ENCODE measurements at places on chromosomes 7 and 10. TPM values are rescaled to one million over a fixed set of nuclear protein-coding genes. Genes with fewer than 3 reads are reported as not detected.

- H3K27me3 ChIP-seq: no peaks in the 10 kb centered on the region
- H3K4me3 ChIP-seq: no peak overlapping the region
These were observed 177.6 kb downstream of the VTI1A start for GRCh38 chr10:112624546-112625048.

HOXA10 gene
- not detected for total RNA-seq

DNA sequence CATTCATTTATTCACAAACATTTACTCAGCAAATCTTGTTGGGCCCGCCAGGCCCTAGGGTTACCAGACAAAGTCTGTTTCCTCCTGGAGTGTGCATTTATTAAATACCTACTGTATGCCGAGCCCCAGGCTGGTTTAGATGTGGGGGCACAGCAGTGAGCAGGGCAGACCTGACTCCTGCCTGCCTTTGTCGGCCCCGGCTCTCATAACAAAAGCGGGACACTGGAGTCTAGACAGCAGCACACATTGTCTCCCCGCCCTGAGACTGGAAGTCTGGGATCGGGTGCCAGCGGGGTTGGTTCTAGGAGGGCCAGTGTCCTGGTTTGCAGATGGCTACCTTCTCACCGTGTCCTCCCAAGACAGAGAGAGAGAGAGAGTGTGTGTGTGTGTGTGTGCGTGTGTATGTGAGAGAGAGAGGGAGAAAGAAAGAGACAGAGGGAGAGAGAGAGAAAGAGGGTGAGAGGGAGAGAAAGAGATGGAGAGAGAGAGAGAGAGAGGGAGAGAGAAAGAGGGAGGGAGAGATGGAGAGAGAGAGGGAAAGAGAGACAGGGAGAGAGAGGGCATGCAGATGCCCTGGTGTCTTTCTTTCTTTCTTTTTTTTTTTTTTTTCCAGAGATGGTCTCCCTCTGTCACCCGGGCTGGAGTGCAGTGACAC lies 25.9 kb downstream of the ELFN1 start:
- no peak overlapping the region for H3K27ac ChIP-seq
- no peaks in the 10 kb centered on the region for H3K36me3 ChIP-seq
- H3K27me3 ChIP-seq: no peaks in the 10 kb centered on the region
- H3K4me1 ChIP-seq: no peaks in the 10 kb centered on the region

NAT16 gene
- total RNA-seq: not detected

- H3K27ac ChIP-seq: no peak overlapping the region
- peak; percentile 30 for DNase-seq
- H3K36me3 ChIP-seq: no peaks in the 10 kb centered on the region
- no peaks in the 10 kb centered on the region for H3K4me1 ChIP-seq
- no peak overlapping the region for H3K4me3 ChIP-seq
- no peaks in the 10 kb centered on the region for H3K27me3 ChIP-seq
These were observed 58.4 kb downstream of the NEURL1 start for GRCh38 chr10:103551619-103552602.

- H3K27ac ChIP-seq: no peak overlapping the region
- no peak for DNase-seq
- no peaks in the 10 kb centered on the region for H3K36me3 ChIP-seq
- H3K4me3 ChIP-seq: no peak overlapping the region
- no peaks in the 10 kb centered on the region for H3K27me3 ChIP-seq
These were observed 986.6 kb downstream of the CNTNAP2 start for GRCh38 chr7:147103224-147103623.

ZNF365 gene
- total RNA-seq: not detected

DNA sequence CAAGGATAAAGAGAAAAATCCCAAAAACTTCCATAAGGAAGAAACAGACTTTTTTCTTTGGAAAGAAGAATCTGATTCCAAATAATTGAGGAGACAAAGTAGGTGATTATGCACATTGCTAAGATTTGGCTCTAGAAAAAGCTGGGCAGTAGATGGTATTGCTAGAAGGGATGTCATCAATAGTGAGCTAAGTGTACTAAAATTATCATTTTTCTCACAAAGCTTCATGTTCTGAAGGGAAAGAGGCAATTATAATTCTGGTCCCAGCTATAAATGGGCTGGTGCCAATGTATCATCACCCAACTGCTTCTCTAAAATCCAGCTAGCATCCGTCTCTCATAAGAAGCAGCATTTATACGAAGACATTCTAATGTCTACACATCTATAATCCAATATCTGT lies 23.9 kb downstream of the STEAP1 start:
- no peak for DNase-seq
- H3K4me3 ChIP-seq: no peak overlapping the region
- no peak overlapping the region for H3K27ac ChIP-seq
- no peaks in the 10 kb centered on the region for H3K36me3 ChIP-seq

- no peaks in the 10 kb centered on the region for H3K27me3 ChIP-seq
- DNase-seq: no peak
- H3K36me3 ChIP-seq: peaks cover 6% of the 10 kb centered on the region
- H3K27ac ChIP-seq: no peak overlapping the region
These were observed 270.4 kb downstream of the ZMYND11 start for GRCh38 chr10:405648-406047.

GRCh38 chr7:80047032-80047431 lies 87.6 kb upstream of the GNAI1 start:
- no peaks in the 10 kb centered on the region for H3K36me3 ChIP-seq
- H3K4me1 ChIP-seq: no peaks in the 10 kb centered on the region
- no peak overlapping the region for H3K27ac ChIP-seq

GRCh38 chr10:102009801-102010425 lies 46.1 kb downstream of the ARMH3 start:
- H3K27me3 ChIP-seq: no peaks in the 10 kb centered on the region
- H3K36me3 ChIP-seq: peaks cover 4% of the 10 kb centered on the region
- H3K27ac ChIP-seq: no peak overlapping the region
- H3K4me3 ChIP-seq: no peak overlapping the region

DNA sequence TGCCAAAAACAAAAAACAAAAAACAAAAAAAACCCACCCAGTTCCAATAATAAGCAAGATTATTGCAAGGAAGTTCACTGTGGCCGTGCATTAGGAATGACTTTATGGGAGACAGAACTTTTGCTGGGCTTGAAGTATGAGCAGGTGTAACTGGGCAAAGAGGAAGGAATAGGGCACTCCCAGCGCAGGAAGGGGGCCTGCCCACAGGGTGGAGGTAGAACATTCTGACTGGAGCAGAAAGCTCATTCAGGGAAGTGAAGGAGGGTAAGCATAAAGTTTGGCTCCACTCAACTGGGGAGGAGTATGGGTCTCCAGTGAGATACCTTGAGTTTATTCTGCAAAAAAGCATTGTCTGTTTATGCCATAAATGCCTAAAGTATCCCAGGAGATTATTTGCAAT lies 42.1 kb upstream of the WIPF3 start:
- no peak overlapping the region for H3K27ac ChIP-seq
- H3K36me3 ChIP-seq: no peaks in the 10 kb centered on the region
- H3K4me3 ChIP-seq: no peak overlapping the region
- no peaks in the 10 kb centered on the region for H3K27me3 ChIP-seq
- DNase-seq: no peak
- no peaks in the 10 kb centered on the region for H3K4me1 ChIP-seq

- no peaks in the 10 kb centered on the region for H3K4me1 ChIP-seq
- no peak for DNase-seq
- H3K4me3 ChIP-seq: no peak overlapping the region
- no peaks in the 10 kb centered on the region for H3K36me3 ChIP-seq
- no peaks in the 10 kb centered on the region for H3K27me3 ChIP-seq
These were observed 276.9 kb downstream of the CSTF2T start for GRCh38 chr10:51422311-51423120.

CLCN1 gene
- total RNA-seq: not detected

IDI1 gene
- 14.7 TPM for total RNA-seq

DNA sequence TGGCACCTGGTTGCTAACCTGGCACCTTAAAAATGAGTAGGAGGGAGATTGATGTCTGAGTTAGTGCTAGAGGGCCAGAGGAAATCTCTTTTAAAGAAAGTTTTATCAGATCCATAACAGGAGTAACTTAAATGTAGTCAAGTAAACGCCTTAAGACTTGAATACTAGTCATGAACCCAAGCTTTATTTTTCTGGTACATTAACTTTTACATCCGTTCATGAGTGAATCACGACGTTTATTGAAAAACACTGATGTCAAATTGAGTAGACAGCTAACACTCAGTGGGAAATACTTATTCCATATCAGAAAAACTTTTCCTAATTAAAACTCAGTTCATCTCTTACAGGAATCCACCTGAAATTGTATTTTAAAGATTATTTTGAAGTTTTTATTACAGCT lies 6.9 kb upstream of the LAMB1 start:
- no peak overlapping the region for H3K27ac ChIP-seq
- H3K27me3 ChIP-seq: no peaks in the 10 kb centered on the region
- H3K4me1 ChIP-seq: no peaks in the 10 kb centered on the region

- H3K36me3 ChIP-seq: no peaks in the 10 kb centered on the region
- no peaks in the 10 kb centered on the region for H3K27me3 ChIP-seq
- no peak overlapping the region for H3K27ac ChIP-seq
- no peak overlapping the region for H3K4me3 ChIP-seq
- DNase-seq: no peak
These were observed 40.5 kb upstream of the MTPAP start for GRCh38 chr10:30389543-30389942.

- H3K4me3 ChIP-seq: no peak overlapping the region
- DNase-seq: no peak
- H3K4me1 ChIP-seq: no peaks in the 10 kb centered on the region
- H3K36me3 ChIP-seq: no peaks in the 10 kb centered on the region
These were observed 10.6 kb upstream of the PRSS2 start for GRCh38 chr7:142760071-142760642.

DNA sequence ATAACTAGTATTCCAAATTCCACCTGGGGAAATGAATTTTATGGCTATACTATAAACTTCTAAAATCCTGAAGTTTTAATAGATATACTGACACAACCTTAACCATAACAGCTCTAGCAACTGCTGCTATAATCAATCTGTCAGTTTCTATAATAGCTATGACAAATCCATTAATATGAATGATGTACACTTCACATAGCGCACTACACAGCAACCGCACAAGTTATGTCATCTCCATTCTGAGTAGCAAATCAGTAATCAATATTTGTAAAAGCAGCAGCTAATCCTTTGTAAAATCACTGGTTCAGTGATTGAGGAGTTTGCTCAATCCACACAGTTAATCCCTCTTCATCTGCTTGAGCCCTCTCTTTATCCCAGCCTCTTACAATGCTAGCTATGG lies 105.3 kb downstream of the SKAP2 start:
- H3K36me3 ChIP-seq: no peaks in the 10 kb centered on the region
- DNase-seq: no peak
- H3K4me3 ChIP-seq: no peak overlapping the region
